CD4-positive, alpha-beta T cell treated with Interleukin-21 for 1 hour (primary cell): ENCODE measurements at places on chromosomes 16 and 17.

DNA sequence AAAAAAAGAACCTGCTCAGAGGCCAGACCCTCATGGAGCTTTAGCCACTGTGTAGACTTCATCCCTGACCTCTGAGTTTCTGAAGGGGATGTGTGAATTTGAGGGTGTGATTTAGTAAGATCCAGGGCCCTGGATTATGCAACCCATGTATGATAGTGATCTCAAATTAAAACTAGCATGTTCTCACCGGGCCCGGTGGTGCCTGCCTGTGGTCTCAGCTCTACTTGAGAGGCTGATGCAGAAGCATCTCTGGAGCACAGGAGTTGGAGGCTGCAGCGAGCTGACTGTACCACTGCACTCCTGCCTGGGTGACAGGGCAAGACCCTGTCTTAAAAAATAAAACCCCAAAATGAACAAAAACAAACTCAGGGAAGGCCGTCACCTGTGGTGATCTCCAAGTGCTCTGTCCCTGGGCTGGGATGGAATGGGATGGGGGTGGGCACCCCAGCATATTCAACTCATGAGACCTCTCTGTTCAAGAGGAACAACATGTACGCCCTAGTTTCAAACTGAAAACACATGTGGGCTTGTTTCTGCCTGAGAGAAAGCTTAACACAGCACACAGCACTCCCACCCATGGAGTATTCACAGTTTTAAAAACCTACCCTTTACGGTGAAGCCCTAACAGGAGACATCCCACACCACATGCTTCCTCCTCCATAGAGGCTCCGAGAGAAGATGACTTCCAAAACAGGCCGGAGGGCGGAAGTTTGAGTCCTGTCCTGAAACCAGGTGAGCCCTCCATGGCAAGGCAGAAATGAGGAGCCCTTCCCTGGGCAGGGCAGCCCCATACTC, 30.1 kb downstream of the GNPTG start:
- no peak for DNase-seq

- DNase-seq: no peak
Observed at GRCh38 chr16:85205747-85206471, 93.6 kb upstream of the CIBAR2 start.

DNA sequence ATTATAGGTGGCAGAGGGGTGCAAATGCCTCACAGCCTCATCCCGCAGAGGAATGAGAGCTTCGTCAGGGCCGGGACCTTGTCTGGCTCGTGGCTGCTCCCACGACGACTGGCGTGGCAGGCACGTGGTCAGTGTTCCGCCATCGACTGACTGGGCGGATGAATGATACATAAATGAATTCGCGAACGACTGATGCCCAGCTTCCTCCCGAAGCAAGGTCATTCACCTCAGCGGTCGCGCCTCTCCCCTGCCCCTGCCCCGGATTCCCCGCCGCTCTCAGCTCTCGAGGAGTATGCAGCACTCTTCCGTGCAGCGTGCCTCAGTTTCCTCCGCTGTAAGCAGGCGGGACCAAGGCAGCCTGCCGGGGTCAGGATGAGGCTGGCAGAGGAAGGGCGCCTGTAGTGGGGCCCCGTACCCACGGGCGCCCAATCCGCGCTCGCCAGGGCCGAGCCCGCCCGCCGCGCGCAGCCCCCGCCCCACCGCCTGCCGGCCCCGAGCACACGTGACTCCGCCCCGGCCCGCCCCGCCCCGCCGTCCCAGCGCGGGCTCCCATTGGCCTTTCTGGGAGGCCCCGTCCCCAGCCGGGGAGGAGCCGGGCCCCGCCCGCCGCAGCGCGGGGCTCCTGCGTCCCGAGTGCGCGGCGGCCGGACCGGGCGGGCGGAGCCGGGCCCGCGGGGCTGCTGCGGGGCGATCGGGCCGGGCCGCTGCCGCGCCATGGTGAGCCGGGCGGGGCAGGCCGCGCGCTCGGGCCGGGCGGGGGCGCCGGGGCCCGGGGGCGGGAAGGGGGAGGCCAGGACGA, at the start of gene SNN:
Gene SNN (plus strand): TSS at position 632 of the 799 bp plus-strand sequence. CDS start 7,605 bp downstream, outside the sequence.
- DNase-seq: peak; percentile 88

DNA sequence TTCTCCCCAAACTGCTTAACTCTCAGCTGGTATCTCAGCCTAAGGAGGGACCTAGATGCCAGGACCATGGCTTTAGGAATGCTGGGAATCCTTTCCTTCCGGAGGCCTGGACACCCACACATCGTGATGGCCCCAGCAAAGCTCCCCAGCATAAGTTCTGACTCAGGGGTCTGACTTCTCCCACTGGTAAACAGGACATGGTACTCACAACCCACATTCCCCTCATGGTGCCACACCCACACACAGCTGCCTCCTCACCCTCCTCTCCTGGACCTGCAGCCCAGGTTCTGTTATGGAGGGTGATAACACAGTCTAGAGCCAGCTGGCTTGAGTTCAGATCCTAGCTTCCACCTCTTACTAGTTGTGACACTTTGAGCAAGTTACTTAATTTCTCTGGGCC, 719 bp upstream of the RNF227 start:
- DNase-seq: no peak

GRCh38 chr17:53032861-53033271, 789.9 kb upstream of the KIF2B start:
- no peak for DNase-seq

DNA sequence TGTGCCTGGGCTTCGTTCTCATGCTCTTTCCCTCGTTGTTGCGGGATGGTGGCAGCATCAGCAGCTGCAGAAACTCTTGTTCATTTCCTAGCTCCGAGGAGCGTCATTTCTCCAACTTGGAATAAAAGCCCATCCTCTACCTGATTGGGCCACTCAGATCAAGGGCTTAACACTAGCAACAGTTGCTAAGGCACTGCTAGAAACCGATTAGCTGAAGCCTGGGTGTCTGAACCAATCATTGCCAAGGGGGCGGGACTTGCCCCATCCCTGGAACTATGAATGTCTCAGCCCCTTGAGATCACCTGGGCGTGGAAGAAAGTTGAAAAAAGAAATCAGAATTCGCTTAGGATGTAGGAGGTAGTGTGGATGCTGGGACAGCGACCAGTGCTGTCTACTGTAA, 145.3 kb downstream of the FOXL1 start:
- no peak for DNase-seq

GRCh38 chr16:11256661-11257130, 692 bp upstream of the SOCS1 start:
- DNase-seq: no peak

GRCh38 chr16:70582280-70582978, 58.8 kb downstream of the SF3B3 start:
- DNase-seq: no peak

- no peak for DNase-seq
Observed at GRCh38 chr17:39014795-39015545, 47.8 kb upstream of the FBXO47 start.

GRCh38 chr17:73039282-73039681, 53.2 kb downstream of the SLC39A11 start:
- DNase-seq: no peak
